IMR-90 (cell line): ENCODE measurements at places on chromosomes 12 and 14. TPM values are rescaled to one million over a fixed set of nuclear protein-coding genes. Genes with fewer than 3 reads are reported as not detected.
A peak's percentile ranks its signal among the peaks of the same experiment; 100 is the strongest.

DNA sequence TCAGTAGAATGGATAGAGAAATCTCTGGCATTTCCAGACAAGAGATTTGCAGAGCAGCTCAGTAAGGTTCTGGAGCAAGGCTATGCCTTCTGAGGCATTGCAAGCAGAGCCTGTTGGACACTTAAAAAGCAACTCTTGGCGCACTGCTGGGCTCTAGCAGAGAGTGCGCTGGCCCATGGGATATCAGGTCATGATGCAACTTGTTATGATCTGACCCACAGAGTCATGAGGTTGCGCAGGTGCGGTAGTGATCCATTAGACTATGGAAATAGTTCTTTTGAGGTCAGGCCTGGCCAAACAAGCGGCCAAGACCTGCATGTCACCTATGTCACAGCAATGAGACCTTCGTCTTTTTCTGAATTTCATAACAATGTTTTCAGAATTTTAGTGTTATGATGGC, 168.6 kb downstream of the TMTC3 start:
- DNase-seq = no peak

DNA sequence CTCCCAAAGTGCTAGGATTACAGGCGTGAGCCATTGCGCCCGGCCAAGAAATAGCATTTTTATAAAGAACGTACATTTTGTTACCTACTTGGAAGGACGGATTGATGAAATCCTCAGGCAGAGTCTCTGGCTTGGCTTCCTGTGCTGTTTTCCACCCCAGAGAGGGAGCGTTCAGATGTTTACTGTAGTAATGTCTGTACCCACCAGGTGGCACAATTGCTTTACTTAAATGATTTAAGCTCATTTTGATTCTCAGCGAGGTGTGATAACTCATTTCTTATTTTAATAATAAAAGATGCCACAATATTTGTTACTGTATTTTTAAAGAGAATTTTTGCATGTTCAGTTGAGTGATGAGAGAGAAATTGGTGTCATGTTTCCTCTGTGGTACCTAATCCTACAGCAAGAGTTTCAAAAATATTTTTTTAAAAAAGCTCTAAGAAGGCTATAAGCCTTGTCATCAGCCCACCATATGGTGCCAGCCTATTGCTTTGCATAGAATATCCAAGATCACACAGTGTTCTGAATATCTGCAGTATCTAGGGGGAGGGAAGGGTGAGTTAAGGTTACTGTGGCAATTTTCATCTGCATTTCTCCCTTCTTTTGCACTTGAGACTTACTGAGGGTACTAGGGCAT, 82.6 kb upstream of the TRAF3 start:
- peak; percentile 73 for DNase-seq

DNA sequence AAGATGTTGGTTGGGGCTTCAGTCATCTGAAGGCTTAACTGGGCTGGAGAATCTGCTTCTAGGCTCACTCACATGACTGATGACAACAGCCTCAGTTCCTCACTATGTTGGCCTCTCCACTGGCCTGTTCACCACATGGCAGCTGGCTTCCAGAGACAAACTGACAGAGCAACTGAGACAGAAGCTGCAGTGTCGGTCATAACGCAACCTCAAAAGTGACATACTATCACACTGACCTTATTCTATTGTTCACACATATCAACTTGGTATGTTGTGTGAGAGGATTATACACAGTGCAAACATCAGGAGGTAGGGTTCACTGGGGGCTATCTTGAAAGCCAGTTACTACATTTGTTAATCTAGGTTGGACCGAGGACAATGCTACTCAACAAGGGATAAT, 92.9 kb downstream of the PAWR start:
- DNase-seq = peak; percentile 15

DNA sequence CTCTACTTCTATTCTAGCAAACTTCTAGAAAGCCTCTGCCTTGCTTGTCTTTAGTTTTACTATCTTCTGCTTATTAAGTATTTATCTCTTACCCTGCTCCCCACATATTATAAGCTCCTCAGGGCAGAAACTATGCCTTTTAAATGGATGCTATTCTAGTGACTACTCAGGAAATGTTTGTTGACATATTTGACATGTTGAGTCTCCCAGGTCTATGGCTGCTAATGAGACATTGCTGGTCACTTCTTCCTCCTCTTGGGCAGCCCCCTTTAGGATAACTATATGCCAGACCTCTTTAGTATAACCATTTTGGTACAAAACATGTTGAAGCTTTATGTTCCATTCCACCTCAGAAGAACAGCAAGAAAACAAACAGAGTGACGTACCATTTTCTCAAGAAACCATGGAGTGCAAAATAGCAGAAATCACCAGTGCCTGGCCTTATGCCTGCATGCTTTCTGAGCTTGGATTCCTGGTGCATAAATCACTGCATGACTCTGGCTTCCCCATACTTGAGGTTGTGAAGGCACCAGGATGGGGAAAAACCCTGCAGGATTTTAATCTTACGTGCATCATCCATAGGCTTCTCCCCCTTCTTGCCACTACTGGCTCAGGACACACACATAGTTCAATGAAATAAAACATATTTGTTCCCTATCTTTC, 202.6 kb downstream of the TMX1 start:
- peak; percentile 99 for DNase-seq

DNA sequence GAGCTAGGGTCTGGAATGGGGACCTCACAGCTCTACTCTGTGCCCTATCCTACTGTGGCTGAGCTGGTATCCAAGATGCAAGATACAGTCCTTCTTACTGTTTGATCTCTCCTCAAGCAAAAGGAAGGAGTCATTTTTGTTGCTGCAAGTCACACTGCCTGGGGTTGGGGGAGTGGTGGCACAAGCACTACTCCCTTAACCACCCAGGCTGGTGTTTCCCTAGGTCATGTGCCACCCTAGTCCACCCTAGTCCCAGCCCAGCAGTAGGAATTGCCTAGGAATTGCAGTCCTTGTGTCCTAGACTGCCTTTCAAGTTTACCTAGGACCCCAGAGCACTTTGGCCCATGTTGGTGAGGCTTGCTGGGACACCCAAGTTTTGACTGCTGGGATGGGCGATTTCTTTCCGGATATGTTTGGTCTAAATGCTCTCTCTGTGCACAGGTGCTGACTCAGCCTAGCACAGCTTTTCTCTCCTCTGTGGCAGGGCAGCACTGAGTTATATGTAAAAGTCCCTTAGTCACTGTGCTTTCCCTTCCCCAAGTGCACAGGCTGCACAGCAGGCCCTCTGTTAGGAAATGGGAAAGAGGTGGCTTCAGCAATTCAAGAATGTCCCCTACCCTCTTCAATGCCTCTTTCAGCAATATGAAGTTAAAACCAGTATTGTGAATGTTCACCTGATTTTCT, 54.9 kb downstream of the SLC6A15 start:
- DNase-seq = no peak

- no peak for DNase-seq
Measured at GRCh38 chr12:85237327-85237726, 42.7 kb upstream of the ALX1 start.

ERBB3 gene
- total RNA-seq = 2.2 and 2.5 TPM in 2 replicates

SLCO1A2 gene
- not detected in 2 replicates for total RNA-seq

HOTAIR gene
- total RNA-seq = not detected in 2 replicates

RASSF8 gene
- 50.5 and 50.8 TPM in 2 replicates for total RNA-seq

PTPRQ gene
- 1.4 and 2.8 TPM in 2 replicates for total RNA-seq
